Activated T-cell treated with anti-CD3 and anti-CD28 coated beads for 48 hours (primary cell): ENCODE measurements at places on chromosomes 7 and 10.

GRCh38 chr7:45343746-45344145 lies 186.2 kb downstream of the RAMP3 start:
- no peak for DNase-seq

DNA sequence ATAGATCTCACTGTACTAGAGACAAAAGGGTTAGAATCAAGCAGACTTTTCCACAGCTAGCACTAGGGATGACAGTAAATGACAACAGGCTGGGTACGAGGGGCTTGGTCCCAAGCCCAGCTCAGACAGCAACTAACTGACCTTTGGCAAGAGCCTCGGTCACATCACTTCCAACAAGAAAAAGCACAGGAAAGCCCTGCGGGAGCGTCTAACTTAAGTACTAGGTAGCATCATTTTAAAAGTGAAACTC lies 22.8 kb downstream of the CALML3 start:
- no peak for DNase-seq

GRCh38 chr7:70563960-70564359 lies 568.0 kb upstream of the GALNT17 start:
- no peak for DNase-seq

DNA sequence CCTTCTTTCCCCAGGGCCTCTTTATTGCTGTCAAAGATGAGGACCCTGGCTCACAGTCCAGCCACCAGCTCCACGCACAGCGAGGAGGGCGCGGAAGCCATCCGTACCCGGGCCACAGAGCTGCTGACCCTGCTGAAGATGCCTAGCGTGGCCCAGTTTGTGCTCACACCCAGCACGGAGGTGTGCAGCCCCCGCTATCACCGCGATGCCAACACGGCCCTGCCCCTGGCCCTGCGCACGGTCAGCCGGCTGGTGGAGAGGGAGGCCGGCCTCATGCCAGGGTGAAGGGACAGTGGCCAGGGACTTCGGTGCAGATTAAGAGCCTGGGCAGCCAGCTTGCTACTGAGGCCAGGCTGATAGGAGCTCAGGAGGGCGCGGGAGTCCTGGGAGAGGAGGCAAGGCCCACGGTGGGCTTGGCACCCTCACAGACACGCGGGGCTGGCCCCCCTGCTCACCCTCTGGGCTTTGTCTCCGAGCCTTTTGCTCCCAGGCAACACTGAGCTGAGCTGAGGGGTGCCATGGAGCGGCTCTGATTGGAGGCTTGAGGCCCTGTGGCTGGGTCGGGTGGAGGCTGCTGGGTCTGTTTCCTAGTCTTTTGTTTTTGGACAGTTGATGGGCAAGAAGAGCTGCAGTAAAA lies 15.8 kb downstream of the AP5Z1 start:
- no peak for DNase-seq

DNA sequence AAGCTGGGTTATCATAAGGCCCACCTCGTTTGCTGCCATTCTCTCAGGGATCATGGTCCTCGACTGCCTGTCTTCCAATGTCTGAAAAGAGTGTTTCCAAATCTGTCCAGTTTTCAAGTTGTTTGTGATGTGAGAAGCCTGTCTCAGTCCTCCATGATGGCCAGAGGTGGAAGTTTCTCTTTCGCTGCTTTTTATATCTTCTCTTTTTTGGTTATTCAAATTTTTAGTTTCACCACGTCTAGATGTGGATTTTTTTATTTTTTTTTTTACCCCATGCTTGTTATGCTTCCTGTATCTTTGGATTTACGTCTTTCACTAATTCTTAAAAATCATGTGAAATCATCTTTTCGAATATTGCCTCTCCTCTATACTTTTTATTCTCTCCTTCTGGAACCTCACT lies 6.1 kb upstream of the RBM33 start:
- DNase-seq = no peak

GRCh38 chr10:116909307-116909706 lies 60.0 kb downstream of the ENO4 start:
- DNase-seq = no peak
